ENCODE measurements at places on chromosomes 1 and 21.

- peak; percentile 93 for DNase-seq
Measured at GRCh38 chr1:156082309-156083091, at the start of gene MEX3A. MEX3A (minus strand) TSS chr1:156082465; CDS start chr1:156081998, 467 bp downstream.

- DNase-seq: no peak
Measured at GRCh38 chr1:30402031-30402430, 321.4 kb downstream of the MATN1 start.

- no peak for DNase-seq
Measured at GRCh38 chr1:111476761-111477309, 3.1 kb downstream of the C1orf162 start.

DNA sequence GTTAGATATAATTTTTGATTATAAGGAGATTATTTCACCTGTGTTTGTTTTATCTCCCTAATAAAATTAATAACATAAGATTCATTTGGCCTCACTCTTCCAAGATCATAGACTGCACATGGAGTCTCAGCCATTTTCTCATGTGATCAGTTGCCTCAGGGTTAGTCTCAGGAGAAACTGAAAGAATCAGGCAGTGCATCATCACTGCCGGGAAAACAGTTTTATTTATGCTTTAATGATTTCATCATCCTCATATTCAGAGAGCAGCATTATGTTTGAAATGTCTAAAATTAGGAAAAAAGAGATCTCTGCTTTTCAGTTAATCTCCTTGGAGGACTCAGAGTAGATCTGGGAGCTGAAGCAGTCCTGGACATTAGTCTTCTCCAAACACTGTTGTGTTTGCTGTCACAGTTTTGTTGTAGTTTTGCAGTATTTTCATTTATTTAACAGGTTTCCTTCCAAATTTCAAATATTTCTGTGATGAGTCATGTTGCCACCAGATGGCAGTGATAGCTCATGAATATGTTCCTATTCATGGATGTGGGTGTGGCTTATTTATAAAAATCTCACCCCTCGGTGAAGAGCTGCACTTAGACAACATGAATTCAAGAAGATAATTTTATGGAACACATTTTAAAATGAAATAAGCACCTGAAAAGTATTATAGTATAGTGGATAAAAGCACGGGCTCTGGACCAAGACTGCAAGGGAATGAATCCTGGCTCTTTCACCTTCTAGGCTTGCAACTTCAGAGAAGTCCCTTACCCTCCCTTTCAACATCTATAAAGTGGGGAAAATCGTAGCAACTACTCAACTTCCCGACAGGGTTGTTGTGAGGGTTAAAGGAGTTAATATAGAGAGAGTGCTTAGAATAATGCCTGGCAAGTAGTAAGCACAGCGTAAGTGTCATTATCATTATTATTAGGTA is 31.2 kb downstream of the CHD1L start:
- DNase-seq: peak; percentile 17

- DNase-seq: no peak
Measured at GRCh38 chr1:185920602-185921001, 186.4 kb downstream of the HMCN1 start.

- no peak for DNase-seq
Measured at GRCh38 chr1:79363430-79363829, 356.9 kb upstream of the ADGRL4 start.

Measured in endothelial cell (in vitro differentiated cells).